ENCODE measurements at places on chromosomes 13 and 19.

- DNase-seq: no peak
Measured at GRCh38 chr19:30309176-30309575, 63.0 kb upstream of the ZNF536 start.

DNA sequence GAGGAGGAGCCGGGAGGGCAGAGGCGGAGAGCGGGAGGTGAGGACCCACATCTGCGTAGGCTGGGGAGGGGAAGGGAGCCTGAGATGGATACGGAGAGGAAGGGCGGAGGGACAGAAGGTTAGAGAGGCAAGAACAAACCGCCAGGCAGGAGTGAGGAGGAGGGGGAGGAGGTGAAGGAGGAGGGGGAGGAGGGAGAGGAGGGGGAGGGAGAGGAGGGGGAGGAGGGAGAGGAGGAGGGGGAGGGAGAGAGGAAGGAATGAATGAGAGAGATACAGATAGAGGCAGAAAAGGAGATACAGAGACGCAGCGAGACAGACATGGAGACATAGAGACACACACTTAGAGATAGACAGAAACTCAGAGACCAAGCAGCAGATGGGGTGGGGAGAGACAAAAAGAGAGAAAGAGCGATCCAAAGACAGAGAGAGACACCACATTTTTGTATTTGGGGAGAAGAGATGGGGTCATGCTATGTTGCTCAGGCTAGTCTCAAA, 782 bp upstream of the CA11 start:
- DNase-seq: no peak

GRCh38 chr13:112105244-112105681, 38.3 kb downstream of the SOX1 start:
- no peak for DNase-seq

DNA sequence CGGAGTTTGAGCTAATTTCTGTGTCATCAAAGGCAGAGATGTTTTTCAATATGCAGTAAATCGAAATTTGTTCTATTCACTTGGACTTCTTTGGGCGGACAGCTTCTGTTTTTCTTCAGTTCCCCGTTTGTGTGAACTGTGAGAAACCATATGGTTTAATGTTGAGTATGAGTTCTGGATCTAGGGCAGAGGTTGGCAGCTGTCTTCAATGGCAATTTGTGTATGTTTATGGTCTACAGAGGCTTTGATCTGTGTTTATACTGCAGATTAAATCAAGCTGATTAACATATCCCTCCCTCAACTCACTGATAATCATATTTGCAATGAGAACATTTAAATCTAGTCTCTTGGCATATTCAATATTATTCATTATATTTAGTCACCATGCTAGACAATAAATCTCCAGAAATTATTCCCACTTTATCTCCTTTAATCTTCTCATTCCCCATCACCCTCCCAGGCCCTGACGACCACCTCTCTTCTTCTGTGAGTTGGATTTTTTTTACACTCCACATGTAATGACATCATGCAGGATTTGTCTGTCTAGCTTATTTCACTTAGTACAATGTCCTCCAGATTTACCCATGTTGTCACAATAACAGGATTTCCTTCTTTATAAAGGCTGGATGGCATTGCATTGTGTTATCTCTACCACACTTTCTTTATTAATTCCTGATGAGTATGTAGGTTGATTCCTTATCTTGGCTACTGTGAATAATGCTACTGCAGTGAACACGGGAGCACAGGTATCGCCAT, 9.0 kb downstream of the ZNF331 start:
- no peak for DNase-seq
